Psoas muscle (tissue), 8 donors: ENCODE measurements at places on chromosomes 7 and 10.
A peak's percentile ranks its signal among the peaks of the same experiment; 100 is the strongest.

DNA sequence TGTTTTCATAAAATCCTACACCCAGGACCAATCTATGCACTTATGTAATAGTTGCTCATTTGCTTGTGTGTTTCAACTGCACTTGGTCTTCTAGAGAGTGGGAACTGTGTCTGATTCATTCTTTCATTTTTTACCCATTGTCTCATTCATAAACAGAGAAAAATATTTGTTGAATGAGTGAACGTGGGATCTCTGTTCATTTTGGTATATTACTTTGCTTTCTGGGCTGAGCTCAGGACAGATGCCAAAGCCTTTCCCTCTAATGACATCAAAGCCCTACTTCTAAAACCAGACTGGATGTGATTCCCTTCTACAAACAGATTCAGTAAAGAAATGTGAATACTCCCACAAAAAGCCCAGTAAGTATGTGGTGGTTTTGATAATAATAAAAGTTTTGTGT is 145.2 kb downstream of the ST7 start:
- no peak for DNase-seq

- DNase-seq, result no peak
These were observed 58.8 kb downstream of the CAV1 start for GRCh38 chr7:116583653-116584052.

GRCh38 chr10:100104300-100104699 is 22.6 kb upstream of the CPN1 start:
- DNase-seq, result no peak

DNA sequence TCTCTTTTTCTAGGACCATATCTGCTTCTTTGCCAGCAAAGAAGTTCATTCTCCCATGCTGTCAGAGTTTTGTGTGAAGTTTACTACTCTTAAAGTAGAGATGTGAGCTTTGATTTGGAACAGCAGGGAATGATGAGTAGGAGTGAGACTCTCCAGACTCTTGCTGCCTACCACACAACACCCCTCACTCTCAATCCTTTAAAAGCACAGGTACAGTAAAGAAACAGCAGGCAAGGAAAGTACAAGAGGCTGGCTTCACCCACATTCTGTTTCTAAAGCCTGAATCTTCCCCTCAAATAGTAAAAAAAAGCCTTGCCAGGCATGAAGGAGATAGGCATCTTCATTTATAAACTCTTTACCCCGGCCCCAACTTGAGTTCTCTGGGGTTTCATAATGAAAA is 97.3 kb downstream of the ARMH3 start:
- DNase-seq, result no peak

DNA sequence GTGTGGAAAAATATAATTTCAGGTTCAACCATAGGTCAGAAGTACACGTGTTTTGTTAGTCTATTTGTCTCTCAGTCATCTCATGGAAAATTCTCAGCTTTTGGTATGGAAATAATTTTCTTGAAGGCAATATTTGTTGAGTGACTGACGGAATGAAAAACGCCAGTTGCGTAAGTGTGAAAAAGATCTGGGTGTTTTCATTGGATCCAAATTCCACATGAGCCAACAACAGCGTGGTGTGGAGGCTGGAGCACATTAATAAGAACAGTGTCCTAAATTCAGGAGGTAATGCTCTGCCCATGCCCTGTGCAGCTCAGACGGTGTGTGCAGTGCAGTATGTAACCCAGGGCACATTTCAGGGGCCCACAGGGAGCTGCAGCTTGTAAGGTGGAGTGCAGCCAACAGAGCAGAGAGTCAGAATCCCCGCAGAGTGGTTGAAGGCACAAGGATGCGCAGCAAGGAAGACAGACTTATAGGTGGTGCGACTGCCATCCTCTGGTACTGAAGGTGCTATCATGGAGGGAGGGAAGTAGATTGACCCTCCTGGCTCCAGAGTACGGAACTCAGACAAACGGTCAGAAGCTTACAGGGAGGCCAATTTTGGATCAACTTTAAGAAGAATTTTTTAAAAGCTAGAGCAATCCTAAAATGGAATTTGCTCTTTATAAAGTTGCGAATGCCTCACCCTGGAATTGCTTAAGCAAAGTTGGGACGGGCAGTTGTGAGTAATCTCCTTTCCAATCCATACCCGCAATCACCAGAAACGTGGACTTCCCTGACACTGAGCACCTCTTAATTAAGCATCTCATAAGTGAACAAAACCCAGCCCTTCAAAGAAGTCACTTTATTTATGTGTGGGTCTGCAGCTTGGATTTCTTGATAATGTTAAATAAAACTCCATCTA is 38.0 kb downstream of the EGFR start:
- peak; percentile 59 for DNase-seq

DNA sequence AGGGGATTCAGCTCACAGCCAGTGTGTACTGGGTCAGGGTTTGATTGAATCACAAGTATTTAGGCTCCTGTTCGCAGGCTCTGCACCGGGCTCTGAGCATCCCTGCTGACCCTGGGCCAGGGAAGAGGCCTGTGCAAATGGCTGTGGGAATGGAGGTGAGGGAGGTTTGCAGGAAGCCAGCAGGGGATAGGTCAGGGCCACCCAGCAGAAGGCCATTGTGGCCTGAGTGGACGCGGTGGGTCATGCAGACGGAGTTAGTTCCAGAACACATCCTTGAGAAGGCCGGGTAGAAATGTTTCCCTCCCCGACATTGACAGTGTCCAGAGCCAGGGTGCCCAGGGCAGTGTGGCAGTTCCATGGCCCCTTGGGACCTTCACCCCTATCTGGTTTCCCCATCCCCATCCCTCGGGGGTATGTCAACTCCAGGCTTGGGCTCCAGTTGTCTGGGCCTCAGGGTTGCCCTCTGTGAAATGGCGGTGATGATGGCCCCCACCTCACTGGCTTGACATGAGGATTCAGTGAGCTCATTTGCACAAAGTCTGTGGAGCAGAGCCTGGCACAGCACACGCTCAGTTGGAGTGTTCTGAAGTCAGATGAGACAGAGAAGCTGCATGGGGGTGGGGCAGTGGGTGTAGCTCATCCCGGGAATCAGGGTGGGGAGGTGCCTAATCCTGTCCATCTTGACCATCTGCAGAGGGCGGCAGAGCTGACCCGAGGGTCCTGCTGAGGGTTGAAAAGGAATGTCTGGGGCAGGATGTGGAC is 107.6 kb downstream of the ADCY1 start:
- no peak for DNase-seq

DNA sequence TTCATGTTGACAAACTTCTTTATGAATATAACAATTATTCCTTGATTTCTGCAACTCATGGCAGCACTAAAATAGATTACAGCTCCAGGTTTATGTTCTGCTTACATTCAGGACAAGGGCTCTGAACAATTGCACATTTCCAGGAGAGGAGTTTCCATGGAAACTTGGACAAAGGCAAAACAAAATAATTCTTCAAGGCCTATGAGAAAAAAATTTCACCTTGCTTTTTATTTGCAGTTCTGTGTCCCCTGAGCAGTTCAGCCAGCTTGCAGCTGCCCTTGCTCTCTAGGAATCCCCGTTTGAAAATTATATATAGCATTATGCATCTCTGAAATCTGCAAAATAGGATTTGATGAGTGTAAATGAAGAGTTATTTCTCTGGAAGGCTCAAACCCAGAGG is 71.7 kb downstream of the ARL4A start:
- DNase-seq, result no peak

DNA sequence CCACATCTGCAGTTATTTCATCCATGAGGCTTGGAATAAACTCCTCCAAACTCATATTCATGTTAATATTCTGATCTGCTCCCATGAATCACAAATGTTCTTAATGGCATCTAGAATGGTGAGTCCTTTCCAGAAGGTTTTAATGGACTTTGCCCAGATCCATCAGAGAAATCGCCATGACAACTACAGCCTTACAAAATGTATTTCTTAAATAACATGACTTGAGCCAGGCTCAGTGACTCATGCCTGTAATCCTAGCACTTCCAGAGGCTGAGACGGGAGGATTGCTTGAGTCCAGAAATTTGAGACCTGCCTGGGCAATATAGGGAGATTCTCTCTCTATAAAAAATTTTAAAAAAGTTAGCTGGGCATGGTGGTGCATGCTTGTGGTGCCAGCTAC is 102.1 kb upstream of the TMEM168 start:
- no peak for DNase-seq

DNA sequence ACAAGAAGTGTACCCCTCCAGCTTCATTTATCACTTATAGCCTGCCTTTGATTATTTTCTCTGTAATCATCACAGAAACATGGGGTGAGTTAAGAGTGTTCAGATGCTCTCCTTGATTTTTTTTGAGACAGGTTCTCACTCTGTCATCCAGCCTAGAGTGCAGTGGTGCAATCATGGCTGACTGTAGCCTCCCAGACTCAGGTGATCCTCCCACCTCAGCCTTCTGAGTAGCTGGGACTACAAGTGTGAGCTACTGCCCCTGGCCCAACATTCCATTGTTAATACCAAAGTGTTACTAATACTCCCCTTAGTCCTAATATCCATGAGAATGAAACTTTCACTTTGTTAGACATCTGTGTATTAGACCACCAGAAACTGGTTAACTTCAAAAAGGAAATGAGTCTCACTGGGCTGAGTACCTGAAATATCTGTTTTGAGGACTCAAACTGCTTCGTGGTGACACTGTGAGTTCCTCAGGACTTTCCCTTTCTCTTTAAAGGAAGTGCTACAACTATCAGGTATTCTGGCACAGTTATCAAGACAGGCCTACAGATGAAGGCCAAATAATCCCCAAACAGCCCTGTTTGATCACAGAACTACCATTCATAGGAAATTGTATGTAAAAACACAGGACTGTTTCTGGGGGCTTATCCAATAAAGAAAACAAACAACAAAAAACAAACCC is 20.5 kb upstream of the CFAP70 start:
- no peak for DNase-seq

- peak; percentile 93 for DNase-seq
These were observed at the start of gene NAPEPLD for GRCh38 chr7:103148994-103149807. Gene NAPEPLD, minus strand, starts transcription at chr7:103149099. Its CDS starts 20,323 bp downstream, at chr7:103128776.

DNA sequence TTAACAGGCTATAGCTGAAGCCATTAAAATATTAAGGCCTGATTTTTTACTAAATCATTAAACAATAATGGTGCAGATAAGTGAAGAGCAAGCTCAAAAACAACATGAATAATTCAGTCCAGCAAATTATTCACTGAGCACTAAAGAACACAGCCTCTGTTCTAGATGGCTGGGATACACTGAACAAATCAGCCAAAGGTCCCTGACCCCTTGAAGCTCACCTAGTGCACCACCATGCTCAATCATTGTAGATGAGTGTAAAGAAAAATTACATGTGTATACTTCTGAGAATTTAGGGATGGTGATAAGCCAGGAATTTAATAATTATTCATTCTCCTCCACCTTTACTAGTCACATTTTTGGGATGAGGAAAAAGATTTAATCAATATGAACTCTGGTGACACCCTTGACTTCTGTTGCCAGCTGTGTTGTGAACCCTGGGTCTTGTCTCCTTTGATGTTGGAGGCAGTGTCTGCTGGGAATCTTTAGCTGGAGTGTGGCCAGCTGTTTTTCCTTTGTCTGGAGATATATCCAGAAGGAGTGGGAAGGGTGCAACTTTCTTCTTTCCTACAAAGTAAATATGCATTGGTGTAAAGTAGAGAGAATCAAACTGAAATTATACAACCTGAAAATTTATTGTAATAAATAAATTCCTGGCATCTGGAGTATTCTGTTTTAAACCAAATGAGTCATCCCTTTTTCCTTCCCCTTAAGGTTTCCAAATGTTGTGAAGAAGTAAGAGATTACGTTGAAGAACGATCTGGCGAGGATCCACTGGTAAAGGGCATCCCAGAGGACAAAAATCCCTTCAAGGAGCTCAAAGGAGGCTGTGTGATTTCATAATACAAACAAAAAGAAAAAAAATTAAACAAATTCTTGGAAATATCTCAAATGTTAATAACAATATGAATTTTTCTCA is 4.0 kb downstream of the GNGT1 start:
- DNase-seq, result no peak

- DNase-seq, result no peak
These were observed 30.1 kb downstream of the NUDCD3 start for GRCh38 chr7:44460325-44460724.

DNA sequence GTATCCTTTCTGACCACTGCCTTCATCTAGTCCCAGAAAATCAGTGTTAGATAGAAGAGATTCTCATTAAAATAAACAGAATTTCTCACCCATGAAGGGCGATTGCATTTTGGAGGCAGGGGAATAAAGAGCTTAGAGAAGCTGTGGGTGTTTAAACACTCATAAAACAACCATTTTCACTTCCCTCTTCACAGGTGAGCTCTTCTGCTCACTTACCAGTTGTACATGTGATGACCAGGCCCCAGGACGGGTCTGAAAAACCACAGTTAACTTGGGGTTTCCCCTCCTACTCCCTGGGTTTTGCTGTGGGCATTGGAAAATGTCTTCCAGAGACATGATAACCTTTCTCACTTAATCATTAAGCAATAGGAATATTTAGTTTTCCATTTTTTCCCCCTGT is 411.6 kb upstream of the DPP6 start:
- DNase-seq, result no peak

DNA sequence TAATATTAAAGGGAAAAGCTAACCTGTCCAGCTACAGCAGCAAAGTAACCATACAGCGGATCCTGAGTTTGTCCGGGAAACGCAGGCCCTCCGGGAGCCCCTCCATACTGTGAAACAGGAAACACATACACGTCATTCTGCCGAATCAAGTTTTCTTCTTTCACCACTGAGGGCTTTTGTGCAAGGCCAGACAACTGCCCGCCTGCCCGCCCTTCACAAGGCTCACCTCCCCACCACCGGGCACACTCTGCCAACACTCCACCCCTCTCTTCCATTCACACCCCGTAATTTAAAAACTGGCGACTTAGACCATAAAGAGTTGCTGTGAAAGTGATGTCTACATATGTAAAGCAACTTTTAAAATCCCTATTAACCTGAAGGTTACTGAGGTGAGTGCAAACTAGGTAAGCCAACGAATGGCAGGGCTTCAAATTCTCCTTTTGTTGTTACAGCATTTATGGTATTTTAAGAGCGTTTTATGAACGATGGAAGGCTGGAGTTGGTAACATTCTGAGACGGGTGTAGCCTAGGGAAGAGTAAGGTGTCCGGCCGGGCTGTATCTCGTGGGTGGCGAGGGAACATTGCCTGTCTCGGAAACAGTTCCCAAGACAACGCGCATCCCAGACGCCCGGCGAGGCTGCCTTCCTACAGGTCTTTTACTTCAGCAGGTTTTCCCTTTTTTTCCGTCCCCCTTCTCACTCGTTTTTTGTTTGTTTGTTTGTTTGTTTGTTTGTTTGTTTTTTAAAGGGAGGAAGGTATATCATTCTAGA is 817 bp downstream of the SRI start:
- DNase-seq, result peak; percentile 58

DNA sequence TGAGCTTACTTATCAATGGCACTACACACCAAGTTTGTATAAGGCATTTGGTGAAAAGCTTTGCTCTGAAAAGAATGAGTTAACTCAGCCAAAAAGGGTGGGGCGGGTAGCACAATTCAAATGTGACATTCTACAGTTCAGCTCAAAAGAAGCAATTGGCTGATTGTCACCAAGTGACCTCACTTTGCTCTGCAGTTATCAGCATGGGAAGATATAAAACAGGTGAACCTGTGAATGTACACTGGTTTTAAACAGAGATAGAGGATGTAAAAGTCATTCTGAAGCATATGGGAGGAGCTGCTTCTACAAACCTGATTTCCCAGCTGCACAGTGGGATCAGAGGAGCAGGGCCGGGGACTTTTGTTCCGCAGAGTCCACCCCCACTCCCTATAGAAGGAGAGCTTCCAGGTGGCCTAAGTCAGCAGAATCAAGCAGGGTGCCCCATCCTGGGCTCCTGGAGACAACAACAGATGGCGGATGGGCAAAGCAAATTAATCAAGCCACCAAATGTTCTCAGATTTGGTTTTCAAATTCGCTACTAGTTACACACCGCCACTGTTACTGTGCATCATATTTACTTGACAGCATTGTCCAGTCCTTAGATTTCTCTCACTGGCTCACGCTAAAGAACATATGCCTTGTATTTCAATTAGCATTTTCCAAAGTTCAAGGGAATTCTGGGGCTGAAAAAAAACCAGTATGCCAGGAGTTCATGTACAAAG is 27.5 kb upstream of the NPVF start:
- DNase-seq, result no peak
